Stimulated activated CD8-positive, alpha-beta memory T cell treated with anti-CD3 and anti-CD28 coated beads, Interleukin-2, amount 100 ng/mL, for 1 hour (primary cell): ENCODE measurements at places on chromosomes 7 and 10.

DNA sequence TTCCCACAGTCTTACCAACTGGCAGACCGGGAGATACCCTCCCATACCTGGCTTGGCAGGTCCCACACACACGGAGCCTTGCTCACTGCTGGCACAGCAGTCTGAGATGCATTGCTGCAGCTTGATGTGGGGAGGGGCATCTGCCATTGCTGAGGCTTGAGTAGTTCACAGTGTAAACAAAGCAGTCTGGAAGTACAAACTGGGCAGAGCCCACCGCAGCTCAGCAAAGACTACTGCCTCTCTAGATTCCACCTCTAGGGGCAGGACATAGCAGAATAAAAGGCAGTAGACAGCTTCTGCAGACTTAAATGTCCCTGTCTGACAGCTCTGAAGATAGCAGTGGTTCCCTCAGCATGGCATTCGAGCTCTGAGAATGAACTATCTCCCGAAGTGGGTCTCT is 69.6 kb upstream of the RELN start:
- DNase-seq: no peak

GRCh38 chr10:47404937-47405336 is 20.8 kb upstream of the ZNF488 start:
- no peak for DNase-seq

GRCh38 chr7:51289623-51290303 is 26.8 kb downstream of the COBL start:
- DNase-seq: no peak

DNA sequence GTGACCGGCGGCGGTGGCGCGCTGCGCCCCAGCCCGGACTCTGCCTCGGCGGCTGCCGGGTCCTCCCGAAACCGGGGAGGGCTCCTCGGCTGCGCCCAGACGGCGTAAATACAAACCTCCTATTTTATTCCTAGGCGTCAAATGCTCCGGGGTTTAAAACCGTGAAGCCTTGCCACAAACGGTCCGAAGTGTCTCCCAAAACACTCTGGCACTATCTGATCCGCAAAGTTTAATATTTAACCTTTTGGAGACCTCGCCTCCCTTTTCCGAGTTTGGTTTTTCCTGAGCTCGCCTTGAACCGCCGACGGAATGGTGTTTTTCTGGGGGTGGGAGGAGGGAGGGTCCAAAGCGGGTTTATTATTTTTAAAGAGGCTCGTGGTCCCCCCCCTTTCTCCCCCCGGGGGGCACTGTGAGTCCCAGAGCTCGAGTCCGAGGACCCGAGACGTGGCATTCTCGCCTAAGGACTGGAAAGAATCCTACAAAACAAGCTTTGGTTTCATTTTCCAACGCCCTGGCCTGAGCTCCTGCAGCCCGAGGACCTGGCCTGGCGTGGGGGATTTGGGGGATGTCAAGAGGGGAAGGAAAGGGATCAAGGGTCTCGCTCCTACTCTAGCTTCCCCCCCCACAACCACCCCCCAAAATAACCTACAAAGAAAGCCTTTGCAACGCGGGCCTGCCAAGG is 1.8 kb downstream of the TNRC18 start:
- DNase-seq: no peak

GRCh38 chr10:61063901-61064300 is 119.9 kb upstream of the RHOBTB1 start:
- no peak for DNase-seq

DNA sequence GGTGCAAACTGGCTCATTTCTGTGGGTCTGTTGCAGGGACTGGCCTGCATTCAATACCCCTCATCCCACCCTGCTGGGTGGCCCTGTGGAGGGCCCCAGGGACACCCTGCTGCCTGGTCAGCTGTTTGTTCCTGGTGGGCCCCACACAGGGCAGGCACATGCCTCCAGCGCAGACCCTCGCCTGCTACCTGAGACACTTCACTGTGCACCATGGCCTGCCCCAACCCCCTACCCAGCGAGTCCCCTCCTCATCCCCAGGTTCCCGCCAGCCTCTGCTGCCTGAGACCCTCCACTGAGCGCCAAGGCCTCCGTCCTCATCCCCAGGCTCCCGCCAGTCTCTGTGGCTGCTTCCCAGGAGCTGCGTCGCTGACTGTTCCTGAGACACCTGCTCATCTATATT is 16.8 kb downstream of the GPR146 start:
- DNase-seq: no peak

- no peak for DNase-seq
These were observed 22.0 kb downstream of the CSGALNACT2 start for GRCh38 chr10:43160046-43160920.

- no peak for DNase-seq
These were observed 59.4 kb downstream of the PLCE1 start for GRCh38 chr10:94052866-94053791.

GRCh38 chr7:157841773-157842370 is 505.1 kb downstream of the DNAJB6 start:
- DNase-seq: no peak

DNA sequence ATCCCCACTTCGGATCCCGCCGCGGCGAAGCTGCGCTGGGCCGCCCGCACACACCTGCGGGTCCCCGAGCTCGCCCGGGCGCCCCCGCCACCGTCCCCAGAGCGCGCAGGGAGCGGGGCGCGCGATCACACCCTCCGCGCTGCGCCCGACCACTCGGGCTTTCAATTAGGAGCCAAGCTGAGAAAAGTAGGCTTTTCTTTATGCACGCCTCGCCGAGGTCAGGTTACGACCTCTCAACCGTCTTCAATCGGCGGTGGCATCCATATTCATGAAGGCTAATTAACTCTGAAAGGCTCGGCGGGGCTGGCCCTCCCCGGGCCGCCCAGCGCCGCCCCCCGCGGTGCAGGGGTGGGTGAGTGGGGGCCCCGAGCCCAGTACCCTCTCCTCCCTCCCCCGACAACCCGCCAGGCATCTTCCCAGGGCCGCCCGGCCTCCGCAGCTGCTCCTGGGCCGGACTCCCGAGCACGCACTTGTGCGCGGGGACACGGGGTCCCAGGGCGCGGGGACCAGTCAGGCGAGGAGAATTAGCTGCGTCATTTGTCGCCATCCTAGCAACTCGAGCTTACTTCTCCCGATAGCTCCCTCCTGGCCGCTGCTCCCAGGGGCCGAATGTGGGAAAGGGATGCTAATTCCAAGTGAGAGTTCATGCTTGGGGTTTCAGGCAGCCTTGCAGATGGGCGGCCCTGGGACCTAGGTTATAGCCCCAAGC is 155.5 kb upstream of the LYZL2 start:
- no peak for DNase-seq

GRCh38 chr7:131330299-131330698 is 2.6 kb downstream of the MKLN1 start:
- DNase-seq: no peak

GRCh38 chr7:3558400-3558799 is 257.3 kb downstream of the SDK1 start:
- no peak for DNase-seq

GRCh38 chr10:74310652-74311257 is 159.7 kb downstream of the ADK start:
- no peak for DNase-seq

DNA sequence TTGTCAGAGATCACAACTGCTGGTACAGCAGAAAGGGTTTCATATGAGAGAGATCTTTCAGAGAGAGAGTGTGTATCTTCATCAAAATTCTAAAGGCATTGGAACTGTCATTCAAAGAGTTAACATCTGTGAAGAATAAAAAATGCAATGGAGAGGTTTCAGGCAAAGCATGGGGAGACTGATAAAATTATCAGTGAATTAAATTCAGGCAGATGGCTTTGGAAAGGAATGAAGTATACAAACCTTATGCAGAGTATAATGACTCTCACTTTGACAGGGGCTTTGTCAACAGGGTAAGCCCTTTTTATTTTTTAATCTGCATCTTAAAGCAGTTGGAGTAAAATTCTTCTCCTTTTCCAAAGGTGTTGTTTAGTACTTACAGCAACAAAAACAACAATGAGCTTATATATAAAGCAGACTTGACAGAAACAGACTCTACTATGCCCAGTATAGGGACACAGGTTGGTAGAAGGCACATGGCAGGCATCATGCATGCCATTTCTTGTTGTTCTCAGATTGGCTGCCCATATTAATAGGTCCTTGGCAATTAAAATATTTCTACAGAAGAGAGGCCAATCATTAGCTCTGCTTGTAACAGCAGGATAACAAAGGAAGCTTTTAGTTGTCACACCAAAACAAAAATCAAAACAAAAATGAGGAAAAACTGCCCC is 54.9 kb upstream of the NXPH1 start:
- no peak for DNase-seq

DNA sequence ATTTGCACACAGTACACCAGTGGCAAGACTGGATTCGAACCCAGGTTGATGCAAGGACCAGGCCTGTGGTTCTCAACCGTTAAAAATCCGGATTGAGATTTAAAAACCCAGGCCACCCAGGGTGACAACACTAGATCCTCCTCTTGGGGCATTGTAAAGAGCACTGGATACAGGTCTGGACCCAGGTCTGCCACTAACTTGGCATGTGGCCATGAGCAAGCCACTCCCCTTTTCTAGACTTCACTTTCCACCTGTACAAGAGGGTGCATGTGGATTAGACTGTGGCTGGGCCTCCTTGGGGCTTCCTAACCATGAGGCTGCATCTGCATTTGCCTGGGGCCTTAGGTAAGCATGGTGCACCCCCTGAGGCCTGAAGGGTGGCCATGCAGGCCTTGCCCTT is 21.7 kb upstream of the SLC29A3 start:
- no peak for DNase-seq

DNA sequence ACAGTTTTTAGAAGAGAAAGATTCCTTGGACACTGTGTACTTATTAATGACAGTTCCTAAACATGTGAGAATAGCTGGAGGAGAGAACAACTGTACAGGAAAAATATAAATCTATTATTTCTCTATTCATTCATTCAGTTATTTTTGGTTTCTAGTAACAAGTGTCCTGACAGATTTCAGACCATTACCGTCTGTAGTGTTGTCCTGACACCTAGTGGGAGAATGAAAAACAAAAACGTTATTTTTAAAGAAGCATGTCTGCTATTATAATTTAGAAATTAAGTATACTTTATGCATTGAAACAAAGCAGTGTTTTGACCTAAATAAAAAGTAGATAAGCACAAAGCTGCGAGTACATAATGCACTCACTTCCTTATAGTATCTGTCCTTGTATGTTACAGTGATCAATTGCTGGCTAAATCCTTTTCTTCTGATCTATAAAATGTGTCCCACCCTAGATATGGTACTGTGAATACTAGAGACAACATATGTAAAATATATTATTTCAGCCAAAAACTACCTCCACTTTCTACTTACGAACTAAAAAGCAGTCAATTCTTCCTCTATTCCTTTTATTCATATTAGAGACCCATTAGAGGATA is 575.6 kb downstream of the ARL4A start:
- no peak for DNase-seq

GRCh38 chr10:112959207-112959838 is 9.3 kb downstream of the TCF7L2 start:
- no peak for DNase-seq

GRCh38 chr10:15797346-15797745 is 63.0 kb downstream of the MINDY3 start:
- no peak for DNase-seq

DNA sequence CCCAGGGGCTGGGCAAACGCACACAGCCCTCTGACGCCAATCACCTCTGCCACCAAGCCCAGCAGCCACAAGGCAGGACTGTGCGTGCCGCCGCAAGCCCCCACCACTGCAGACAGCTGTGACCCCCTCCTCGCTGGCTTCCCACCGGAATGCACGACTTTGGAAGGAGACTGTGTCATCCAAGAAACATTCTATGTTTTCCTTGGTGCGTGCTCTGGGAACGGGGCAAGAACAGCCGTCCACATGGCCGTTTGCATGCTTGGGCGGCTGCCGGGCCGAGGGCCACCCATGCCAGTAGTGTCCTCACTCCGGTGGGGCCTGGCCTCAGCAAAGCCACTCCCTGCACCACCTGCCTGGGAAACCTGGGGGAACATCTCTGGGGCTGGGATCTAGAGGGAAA is 17.6 kb upstream of the ELN start:
- no peak for DNase-seq

DNA sequence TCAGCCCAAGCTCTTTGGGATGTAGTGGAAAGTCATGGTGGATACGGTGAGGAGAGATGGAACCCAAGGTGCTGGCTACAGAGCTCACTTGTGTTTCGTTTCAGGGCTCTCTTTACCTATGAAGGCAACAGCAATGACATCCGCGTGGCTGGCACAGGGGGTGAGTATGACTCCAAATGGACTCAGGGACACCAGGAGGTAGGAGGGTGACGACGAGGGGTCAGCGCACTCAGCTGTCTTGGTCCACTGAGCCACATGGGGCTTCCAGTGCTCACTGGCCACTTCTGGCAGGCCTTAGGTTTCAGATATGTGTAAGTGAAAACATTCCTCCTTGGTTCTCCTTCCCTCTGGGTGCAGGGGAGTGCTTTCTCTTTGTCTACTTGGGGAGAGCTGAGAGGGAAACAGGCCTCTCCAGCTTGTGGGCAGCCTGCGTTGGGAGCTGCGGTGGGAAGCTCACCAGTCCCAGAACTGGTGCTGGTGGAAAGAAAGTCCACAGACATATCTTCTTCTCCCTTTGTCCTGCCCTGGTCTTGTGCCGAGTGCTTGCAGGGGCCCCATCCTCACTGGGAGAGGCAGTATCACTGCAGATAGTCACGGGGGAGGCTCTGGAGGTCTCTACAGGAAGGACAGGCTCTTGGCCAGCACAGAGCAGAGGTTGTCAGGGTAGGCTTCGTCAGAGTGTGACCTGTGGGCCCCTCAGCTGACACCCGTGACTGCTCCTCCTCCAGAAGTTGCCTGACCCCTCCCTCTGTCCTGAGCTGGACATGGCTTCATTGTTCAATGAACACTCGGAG is 5.8 kb downstream of the DBNL start:
- DNase-seq: no peak

- DNase-seq: no peak
These were observed 37.6 kb downstream of the MCU start for GRCh38 chr10:72729528-72729927.

DNA sequence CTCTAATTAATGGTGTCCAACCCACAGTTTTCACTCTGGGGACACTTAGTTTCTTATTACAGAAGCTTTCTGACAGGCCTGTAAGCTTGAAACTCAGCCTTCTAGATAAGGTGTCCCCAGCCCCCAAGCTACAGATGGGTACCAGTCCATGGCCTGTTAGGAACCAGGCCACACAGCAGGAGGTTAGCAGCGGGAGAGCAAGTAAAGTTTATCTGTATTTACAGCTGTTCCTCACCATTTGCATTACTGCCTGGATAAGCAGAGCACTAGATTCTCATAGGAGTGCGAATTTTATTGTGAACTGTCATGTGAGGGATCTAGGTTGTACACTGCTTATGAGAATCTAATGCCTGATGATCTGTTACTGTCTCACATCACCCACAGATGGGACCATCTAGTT is 93.7 kb downstream of the TMEM26 start:
- DNase-seq: no peak

GRCh38 chr10:2935647-2936386 is 131.5 kb upstream of the PFKP start:
- no peak for DNase-seq

GRCh38 chr7:5143935-5144903 is 45.8 kb upstream of the WIPI2 start:
- peak; percentile 21 for DNase-seq
